Cortex of kidney (tissue), 1 donor: ENCODE measurements at places on chromosomes 13 and 19.

DNA sequence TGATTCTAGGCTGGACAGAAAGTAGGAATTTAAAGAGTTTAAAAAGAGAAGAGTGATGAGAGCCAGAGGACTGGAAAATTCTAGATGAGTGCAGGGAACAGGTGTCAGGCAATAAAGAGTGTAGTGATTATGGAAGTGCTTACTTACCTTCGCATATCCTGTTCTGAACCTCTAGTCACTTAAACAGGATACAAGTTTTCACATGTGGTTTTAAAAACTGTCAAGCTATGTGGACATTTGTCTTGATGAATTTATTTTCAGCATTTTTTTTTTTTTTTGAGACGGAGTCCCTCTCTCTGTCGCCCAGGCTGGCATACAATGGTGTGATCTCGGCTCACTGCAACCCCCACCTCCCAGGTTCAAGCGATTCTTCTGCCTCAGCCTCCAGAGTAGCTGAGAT, 34.3 kb upstream of the IL17D start:
- DNase-seq, result no peak

- no peak for DNase-seq
These were observed 17.7 kb downstream of the LIPE start for GRCh38 chr19:42409477-42409876.

GRCh38 chr13:46642254-46642653, 89.3 kb downstream of the LRCH1 start:
- DNase-seq, result no peak

GRCh38 chr19:29402563-29402962, 123.2 kb upstream of the VSTM2B start:
- DNase-seq, result no peak

- DNase-seq, result no peak
These were observed 110.0 kb upstream of the FBXL3 start for GRCh38 chr13:77136902-77137420.

DNA sequence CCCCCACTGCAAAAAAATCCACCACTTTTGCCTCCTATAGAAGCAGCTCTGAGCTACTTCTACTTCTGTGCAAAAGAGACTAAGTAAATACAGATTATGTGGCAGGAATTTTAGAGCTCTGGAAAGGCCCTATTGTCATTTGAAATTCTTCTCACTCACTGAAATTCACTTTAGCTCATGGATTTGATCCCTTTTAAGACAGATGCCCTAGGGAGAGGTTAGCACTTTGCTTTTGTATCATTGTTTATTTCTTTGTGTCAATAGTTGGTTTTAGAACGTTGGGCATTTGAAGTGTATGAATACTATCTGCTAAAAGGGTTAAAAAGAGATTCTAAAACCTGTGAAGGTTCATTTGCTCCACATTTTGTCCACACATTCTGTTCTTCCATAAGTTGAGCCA, 528.7 kb downstream of the GPC6 start:
- no peak for DNase-seq

DNA sequence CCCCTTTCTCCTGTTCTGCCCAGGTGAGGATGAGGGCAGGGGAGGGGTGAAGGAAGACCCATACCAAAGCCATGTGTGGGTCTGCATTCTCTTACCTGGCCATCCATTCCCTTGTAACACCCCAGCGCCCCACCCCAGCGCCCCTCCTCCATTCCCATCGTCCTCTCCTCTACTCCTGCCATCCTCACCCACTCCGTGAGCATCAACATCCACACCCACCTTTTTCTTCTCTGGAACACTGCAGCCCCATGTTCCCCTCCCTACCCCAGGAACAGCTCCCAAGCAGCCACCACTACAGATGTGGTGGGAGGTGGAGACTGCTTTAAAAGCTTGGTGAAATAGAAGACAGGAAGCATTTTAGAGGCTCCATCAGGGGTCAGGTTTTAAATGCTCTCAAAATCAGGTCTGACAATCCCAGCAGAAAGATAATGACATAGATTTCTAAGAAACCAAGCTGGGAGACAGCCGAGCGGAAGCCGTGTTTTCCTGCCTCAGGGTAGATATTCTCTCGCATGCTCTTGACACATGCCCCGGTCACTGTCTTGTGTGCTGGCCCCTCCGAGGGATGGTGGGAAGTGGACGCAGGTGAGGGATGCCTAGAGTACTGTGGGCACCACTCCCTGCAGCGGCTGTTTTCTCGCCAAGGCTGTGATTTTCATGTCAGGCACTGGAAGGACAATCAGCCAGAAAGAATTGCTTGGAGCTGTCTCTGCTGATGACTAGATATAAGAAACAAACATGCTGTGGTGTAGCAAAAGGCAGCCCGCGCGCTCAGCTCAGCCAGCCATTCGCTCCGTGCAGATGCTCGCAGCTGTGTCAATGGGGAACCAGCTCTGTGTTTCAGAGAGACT, 9.8 kb downstream of the MEDAG start:
- DNase-seq, result no peak

- DNase-seq, result no peak
These were observed 348.3 kb downstream of the LIG4 start for GRCh38 chr13:107866941-107867623.

DNA sequence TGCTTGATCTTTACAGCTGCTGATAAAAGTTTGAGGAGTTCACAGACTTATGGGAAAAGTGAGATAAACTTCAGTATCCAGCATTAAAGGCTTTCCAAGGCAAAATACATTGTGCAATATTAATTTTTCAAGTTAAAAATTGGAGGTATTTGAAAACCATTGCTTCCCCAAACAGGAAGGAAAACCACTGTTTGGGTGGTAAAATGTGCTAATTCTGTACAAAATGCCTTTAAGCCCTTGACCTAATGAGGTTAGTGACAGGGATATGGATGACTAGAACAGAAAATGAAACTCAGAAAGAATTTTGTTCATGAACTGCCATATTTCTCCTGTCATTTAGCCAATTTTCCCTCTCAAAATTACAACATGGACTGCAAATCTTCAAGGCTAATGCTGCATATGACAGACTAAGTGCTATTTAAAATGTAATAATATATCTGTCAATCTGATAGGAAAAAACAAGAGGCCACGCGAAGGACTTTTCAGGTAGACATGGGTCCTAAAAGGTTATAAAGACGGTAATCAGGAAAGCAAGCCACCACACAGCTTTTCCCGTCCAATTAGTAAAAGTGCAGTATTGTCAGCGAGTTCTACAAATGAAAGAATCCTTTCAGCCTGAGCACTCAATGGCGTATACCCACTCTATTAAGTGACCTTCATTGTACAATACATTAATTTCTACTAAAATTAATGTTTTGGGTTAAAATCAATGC, 212.8 kb downstream of the ENOX1 start:
- no peak for DNase-seq

DNA sequence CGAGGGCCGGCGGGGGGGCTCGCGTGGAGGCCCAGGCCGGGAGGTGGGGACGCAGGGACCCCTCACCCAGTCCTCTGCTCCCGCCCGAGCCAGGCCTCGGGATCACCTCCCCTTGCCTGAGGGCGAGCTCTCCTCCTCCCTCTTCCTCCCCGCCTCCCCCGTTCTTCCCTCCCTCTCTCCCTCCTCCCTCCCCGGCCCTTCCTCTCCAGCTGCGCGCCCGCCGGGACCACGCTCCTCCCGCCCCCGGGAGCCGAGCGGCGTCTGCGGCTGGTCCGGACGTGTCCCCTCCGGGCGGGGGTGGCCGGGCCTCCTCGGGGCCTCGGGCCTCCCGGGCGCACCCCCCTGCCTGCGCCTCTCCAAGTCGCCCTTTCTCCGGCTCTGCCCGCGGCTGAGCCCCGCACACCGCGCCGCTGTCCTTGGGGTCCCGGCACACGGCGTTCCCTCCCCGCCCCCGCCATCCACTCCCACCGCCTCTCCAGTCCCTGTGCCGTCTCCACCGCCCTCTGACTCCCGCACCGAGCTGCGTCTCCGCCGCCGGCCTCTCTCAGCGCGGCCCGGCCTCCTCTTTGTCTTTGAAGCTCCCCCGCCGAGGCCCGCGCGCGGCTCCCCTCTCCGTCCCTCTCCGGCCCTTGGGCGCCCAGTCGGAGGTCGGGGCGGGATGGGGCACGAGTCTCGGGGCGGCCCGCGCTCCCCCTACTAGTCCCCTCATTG, 5.7 kb downstream of the SOX1 start:
- DNase-seq, result no peak

DNA sequence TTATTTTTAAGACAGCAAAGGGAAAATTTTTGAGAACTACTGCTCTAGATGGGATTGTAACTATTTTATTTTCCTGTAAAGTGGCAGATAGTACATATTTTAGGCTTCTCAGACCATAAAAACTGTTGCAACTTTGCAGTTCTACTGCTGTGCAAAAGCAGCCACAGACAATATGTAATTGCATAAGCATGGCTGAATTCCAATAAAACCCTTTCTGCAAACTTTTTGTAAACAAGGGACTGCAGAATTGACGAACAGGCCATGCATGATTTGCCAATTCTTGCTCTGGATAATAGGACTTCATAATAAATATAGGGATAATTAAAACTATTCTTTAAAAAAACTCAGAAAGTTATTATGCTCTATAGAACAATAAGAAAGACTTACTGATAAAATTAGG, 149.1 kb downstream of the SLITRK5 start:
- no peak for DNase-seq

DNA sequence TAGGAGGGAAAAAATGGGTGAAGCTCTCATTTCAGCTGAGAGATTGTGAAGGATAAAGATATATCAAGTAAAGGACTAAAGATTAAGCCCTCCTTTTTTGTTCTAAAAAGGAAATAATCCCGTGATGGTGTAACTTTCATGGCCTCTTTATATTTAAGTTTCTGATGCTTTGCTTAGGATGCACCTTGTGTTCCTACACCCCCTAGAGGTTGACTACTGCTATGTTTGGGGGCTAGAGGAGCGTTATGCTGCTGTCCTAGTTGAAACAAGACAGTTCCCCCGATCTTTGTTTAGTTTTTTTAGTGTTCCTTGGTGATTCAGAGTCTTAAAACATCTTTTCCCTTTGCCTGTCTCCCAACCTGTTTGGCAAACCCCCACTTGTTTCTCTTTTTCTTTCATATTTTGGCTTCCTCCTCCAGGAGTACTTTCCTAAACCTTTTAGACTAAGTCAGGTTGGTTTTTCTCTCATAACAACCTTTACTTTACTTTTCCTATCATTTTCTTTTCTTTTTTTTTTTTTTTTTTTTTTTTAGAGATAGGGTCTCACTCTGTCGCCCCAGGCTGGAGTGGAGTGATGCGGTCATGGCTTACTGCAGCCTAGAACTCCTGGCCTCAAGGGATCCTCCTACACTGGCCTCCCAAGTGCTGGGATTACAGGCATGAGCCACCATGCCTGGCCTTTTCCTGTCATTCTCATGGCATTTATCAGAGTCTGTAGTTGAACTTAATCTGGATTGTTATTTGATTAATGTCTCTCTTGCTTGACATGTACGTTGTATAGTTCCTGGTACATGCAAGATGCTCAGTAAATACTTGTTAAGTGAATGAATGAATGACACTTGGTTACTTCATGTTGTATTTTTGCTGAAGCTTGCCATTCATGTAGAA, 2.8 kb downstream of the UBA2 start:
- no peak for DNase-seq

DNA sequence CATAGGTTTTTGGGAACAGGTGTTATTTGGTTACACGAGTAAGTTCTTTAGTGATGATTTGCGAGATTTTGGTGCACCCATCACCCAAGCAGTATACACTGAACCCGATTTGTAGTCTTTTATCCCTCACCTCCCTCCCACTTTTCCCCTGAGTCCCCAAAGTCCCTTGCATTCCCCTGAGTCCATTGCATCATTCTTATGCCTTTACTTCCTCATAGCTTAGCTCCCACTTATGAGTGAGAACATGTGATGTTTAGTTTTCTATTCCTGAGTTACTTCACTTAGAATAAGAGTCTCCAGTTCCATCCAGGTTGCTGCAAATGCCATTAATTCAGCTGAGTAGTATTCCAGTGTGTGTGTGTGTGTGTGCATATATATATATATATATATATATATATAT, 97.2 kb upstream of the EDNRB start:
- DNase-seq, result no peak

DNA sequence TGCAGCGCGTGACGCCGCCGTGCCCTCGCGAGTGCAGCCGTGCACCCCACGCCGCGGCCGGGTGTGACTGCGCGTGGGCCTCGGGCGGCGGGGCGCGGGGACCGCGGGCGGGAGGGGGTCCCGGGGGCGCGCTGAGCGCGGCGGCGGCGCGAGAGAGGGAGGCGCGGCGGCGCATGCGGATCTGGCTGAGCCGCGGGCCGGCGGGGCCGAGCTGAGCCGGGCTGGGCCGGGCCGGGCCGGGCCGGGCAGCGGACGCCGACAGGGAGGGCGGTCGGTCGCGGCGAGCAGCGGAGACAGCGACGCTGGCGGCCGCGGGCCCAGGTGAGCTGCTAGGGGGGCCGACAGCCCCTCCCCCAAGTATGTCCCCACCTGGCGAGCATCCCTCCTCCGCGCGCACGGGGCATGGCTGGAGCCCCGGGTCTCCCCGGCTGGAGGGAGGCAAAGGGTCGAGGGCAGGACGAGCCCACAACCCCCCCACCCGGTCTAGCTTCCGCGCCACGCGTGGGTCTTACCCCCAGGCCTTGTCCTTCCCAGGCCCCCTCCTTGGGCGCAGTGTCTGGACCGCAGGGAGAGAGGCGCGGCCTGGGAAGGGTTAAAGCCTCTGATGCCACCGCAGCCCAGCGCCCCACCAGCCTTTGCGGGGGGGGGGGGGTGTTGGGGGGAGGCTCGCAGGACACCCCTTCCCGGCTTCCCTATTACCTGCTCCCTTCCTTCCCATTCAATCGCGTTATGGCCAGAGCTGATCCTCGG, at the start of gene SPTBN4:
Gene SPTBN4 (plus strand): TSS at position 17 of the 750 bp plus-strand sequence. CDS start 5,621 bp downstream, outside the sequence.
- DNase-seq, result no peak

- DNase-seq, result no peak
These were observed 95.9 kb downstream of the RFC3 start for GRCh38 chr13:33913829-33914228.

DNA sequence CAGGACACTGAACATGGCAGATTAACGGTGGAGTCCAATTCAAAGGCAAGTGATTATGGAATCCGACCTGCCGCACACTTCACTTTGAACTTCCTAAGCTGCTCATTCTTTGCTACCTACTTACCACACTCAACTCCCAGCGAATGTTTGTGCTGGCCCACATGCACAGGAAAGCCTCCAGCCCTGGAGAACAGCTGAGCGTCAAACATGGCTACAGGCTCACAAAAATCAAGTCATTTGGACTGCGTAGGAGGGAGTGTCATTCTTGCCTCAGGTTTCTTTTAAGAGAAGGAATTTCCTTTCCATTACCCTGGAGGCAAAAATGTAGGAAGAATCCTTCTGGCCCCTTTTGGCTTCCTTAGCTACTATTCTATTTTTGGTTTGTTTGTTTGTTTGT, 41.3 kb upstream of the IPO5 start:
- no peak for DNase-seq

DNA sequence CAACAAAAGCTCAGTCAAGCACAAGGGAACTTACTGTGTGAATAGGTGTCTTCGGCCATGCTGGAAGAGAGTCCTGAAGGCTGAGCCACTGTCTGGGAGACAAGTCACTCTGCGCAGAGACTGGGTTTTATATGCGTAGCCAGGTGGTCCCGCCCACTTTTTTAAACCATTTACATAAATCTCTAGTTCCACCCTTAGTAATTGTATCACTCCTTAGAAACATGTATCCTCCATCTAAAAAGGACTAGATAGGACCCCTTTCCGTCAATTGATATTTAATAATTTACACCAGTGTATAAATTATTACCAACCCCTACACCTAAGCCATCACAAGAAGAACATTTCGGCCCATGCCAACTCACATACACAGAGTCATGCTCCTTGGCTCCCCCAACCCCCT, at the start of gene DUXA:
Gene DUXA (minus strand): TSS at position 101 of the 400 bp plus-strand sequence. CDS start 42 bp downstream, at position 59.
- no peak for DNase-seq

- DNase-seq, result no peak
These were observed 31.1 kb downstream of the ITM2B start for GRCh38 chr13:48264058-48264457.

- no peak for DNase-seq
These were observed 796 bp upstream of the LSM14A start for GRCh38 chr19:34171539-34171876.
